ENCODE measurements at places on chromosomes 12 and 14.

- DNase-seq, result no peak
Observed at GRCh38 chr14:80560800-80561657, 349.7 kb upstream of the DIO2 start.

DNA sequence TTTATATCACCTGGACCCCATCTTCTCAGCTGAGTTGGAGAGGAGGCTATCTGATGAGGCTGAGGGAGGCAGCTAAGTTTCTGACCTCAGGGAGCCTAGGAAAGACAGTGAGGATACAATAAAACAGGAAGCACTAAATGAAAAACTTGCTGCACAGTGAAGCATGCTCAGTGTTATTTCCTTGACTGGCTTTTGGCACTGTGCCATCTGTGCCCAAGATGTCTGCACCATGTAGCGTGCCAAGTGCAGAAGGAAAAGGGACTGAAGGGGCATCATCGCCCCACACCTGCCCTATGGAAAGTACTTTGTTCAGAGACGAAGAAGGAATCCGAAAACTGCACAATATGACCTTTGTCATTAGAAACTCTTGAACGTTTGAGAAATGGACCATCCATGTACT lies 102.7 kb downstream of the ANO4 start:
- no peak for DNase-seq

DNA sequence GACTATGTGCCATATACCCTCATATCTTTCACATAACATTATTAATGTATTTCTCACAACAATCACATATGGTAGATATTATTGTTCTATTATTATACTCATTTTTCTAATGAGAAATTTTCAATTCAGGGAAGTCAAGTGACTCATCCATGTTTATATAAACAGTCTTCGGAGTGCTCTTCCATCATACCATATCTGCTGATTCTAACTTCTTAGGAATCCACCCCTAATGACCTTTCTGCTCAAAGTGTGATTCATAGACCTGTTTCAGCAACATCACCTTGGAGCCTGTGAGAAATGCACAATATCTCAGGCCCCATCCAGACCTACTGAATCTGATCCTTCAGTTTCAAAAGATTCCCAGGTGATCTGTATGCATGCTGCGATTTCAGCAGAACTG lies 39.8 kb upstream of the OVCH1 start:
- no peak for DNase-seq

- no peak for DNase-seq
Observed at GRCh38 chr14:53350866-53351265, 197.7 kb upstream of the DDHD1 start.

- peak; percentile 92 for DNase-seq
Observed at GRCh38 chr14:95620659-95621059, 65.6 kb upstream of the TCL1B start.

- DNase-seq, result no peak
Observed at GRCh38 chr12:128055567-128055966, 211.4 kb upstream of the TMEM132C start.

GRCh38 chr14:35297706-35298105 lies 5.5 kb downstream of the PSMA6 start:
- DNase-seq, result no peak

- DNase-seq, result no peak
Observed at GRCh38 chr14:65193916-65194590, 91.7 kb upstream of the MAX start.

- DNase-seq, result no peak
Observed at GRCh38 chr14:24093207-24093900, 757 bp upstream of the PCK2 start.

DNA sequence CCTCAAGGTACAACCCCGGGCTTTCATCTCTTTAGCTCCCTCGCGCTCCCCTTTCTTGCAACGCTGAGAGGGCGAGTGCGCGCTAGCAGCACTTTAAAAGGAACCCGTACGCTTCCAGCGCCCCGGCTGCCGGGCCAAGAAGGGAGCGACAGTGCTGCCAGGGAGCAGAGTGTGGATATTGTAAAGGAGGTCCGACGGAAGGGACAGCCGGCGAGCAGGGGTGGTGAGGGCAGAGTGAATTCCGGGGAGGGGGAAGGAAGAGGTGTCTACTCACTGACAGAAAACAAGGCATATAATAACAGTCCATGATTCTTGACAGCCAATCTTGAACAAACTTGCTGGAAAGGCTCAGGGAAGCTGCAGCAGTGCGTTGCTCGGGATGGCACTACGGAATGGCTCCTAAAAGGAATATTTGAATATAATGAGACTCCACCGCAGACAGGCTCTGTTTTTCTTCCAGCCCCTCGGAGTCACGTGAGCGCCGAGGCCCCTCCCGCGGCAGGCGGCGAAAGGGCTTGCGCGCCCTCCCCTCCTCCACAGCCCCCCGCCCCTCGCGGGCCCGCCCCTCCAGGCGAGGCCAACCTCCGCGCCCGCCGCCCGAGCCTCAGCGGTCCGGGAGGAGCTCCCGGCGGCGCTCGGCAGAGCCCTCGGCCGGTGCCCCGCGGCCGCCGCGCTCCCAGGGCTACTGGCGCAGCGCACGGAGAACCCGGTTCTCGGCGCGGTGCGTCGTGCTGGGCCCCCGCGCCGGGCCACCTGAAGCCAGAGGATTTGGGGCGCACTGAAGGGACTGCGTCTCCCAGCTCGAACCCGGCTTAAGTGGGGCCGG lies 3.4 kb downstream of the BMP4 start:
- peak; percentile 81 for DNase-seq

DNA sequence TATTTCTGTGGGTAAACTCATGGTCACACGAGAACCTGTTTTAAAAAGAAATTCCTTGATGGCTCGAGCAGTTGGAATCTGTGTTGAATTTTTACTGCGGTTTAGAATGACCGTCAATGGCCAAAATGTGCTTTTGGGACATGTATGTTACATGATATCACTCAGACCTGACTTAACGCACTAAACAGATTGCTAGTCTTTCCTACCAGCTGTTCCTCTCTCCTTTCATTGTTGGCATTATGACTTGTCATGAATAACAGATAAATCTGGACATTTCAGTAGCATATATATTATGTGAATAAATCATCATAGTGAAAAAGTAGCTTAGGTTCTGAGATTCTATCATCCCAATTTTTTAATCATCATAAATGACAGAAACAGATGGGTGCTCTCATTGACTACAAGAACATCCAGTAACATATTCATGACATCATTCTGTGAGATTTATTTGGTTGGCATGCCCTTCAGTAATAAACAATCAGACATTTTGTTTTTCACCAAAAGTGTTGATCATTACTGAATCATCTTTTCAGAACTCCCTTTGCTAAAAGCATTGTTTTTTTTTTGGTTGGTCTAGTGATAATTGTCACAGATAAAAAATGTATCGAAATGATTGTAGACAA lies 57.9 kb upstream of the NAV3 start:
- DNase-seq, result no peak

- no peak for DNase-seq
Observed at GRCh38 chr12:29216266-29216665, 67.2 kb downstream of the FAR2 start.

GRCh38 chr12:130663514-130663913 lies 52.6 kb downstream of the RIMBP2 start:
- DNase-seq, result no peak

DNA sequence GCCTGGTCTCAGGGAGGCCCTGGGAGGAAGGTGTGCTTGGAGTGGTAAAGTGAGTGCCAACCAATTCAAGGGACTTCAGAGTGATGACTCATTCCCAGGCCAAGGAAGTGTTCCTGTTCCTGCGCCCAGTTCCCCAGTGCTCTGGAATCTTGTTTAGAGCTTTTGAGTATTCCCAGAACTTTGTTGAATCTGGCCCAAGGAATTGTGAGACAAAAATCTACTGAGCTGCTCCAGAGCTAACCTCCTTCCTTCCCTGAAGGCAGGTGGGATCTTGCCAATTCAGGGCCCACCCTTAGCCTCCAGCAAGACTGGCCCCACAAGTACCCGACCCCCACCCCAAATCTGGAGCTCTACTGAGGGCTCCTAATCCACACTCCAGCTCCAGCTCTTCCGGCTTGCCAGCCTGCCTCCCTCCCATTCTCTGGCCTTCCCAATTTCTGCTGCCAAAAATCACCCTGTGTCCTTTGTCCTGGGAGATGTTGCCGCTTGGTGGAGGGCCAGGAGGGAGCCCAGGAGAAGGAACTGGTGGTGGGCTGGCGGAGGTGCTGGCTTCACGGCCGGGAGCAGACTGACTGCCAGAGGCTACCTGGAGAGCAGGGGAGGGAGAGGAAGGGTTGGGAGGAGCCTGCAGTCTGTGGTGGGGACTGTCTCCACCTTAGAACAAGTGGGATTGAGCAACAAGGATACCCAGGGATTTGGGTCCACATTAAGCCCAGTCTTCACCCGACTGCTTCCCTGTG lies 2.0 kb upstream of the ATN1 start:
- DNase-seq, result peak; percentile 32

- DNase-seq, result no peak
Observed at GRCh38 chr12:12221560-12221959, 45.3 kb downstream of the LRP6 start.

GRCh38 chr14:55332654-55333570 lies 61.7 kb downstream of the FBXO34 start:
- DNase-seq, result no peak

DNA sequence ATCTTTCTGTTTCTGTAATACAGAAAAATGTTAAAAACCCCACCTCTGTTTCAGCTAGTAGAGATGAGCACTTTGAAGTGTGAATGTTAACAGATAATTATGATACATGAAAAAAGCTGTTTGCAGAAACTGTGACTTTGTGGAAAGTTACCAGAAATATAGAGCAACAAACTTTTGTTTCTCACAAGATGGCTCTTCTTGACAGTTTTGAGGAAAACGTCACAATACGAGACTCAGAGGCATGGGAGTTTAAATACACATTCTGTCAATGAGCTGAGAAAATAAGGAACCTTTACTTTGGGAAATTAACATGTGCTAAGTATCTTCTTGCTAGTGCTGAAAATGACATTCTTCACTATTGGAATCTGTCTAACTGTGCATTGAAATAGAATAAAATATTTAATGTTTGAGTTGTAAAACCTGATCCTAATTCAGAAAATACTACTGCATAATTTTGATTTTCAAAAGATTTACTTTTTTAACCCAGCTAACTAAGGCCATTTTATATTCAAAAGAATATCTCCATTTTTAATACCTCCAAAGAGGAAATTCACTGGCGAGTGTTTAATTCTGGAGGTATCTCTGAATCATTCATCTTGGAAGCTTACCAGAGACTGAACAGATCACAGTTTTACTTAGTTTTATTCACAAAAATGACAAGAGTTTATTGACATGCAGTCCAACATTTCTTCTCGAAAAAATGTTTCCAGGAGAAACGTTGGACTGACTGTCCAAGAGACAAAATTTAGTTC lies 308.9 kb upstream of the LRFN5 start:
- no peak for DNase-seq

DNA sequence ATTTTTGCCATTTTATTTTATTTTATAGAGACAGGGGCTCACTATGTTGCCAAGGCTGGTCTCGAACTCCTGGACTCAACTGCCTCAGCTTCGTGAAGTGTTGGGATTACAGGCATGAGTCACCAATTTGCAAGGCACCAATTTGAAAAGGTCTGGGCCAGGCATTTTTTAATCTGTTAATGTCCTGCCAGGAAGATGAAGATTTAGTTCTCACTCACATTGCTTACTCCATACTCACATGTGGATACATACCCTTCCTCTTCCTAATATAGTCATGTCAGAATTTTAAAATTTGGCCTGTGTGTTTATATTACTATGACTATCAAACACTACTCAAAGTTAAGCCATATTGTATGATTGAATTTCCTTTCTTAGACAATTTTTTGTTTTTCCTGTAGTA lies 15.3 kb upstream of the EML1 start:
- no peak for DNase-seq

DNA sequence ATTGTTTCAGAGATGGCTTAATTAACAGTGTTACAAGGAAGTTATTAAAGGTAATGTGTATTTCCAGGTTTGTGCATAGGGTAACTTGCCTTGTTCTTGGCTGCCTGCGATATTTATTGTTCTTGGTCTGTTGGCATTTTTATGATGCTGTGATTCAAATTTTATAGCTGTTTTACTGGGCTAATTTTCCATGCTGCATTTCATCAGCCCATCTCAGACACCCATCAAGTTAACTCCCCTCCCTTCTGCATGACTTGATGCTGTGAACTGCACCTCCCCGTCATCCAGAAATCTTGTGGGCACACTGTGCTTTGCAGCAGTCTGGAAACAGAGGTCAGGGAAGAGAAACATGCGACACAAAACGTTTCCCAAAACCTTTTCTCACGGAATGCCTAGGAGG lies 1049.2 kb downstream of the AACS start:
- no peak for DNase-seq

GRCh38 chr12:132360410-132360809 lies 31.0 kb upstream of the GALNT9 start:
- no peak for DNase-seq

- DNase-seq, result no peak
Observed at GRCh38 chr14:42028607-42029006, 421.9 kb downstream of the LRFN5 start.

DNA sequence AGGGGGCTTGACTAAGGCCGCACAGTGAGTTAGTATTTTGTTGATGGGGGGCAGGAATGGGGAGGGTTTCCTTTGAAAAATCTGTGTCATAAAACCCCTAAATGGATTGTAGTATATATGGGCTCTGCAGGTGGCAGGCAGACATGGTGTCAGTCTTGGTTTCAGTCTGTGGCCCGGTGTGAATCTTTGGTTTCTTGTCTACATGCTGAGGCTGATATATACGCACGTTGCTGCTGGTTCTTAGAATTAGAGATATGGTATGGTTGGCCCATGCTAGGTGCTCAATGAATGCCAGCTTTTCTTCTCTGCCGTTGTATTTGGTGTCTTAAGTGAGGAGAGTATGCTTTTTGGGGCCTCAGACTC lies 73.1 kb downstream of the TSPAN9 start:
- DNase-seq, result no peak

DNA sequence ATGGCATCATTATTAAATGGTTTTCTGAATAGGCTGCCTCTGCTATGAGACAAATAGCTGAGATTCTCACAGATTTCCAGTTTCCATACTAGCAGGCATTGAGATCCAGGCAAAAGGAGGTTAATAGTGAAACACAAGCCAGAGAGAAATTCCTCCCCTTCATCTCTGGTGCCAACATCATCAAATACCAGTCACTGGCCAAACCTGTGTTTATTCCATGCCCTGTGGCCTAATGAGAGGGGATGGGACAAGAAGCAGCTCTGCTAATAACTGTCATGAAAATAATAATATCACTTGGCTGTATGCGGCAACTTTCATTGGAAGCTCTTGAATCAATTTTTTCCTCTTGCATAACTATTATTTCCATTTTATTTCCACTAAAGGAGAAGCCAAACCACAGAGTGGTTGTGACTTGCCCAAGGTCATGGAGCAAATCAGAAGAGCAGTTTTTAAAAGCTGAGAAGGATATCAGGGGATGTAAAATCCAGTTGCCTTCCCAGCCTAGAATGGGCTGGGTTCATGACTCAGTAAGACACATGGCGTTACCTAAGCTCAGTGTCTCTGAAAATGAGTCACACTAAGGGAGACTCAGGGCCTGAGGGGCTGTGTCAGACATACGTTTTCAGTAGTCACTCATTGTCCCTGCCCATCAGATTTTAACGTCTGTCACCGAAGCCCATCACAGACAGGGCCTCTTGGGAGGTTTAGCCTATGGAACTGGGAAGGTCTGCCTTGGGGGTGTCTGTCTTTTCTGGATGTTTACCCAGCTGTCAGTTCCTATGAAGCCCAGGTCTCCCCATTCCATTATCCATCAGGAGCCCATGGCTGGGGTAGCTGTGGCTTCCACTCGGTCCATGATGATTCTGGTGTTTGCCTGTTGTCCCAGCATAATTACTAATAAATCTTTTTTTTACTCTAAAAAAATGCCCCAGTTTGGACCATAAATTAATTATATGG lies 208.8 kb upstream of the EEA1 start:
- no peak for DNase-seq

GRCh38 chr12:56231184-56231582 lies 1.3 kb downstream of the SLC39A5 start:
- DNase-seq, result no peak

Measured in NCI-H345 (cell line).